Lung (tissue), 17 donors: ENCODE measurements at places on chromosomes 1 and 21.

DNA sequence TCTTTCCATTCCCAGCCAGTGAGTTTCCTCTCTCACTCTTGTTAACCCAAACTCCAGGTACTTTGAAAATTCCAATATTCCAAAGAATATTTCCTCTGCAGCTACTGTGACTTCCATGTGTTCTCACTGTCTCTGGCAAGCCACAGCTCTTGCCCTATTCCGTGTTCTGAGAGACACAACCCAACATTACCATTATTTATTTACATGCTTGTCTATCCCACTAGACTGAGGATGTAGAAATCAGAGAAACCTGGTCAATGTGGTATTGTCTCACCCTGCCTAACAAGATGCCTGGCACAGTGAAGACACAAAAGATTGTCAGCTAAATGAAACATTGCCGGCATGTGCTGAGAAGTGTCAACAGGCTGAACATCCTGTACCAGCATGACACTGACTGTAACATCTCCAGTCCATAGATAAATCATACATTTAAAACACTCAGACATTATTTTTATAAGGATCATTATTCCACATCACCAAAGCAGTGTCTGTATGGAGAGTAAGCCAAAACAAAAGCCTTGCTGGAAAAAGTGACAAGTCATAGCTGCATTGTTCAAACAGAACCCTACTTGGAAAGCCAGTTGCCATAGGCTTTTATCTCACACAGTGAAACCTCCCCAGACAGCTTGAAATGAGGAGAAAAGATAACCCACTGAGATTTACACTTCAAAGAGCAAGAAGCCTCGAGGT lies 72.3 kb downstream of the SIPA1L2 start:
- no peaks in the 10 kb centered on the region for H3K27me3 ChIP-seq
- no peak overlapping the region for H3K27ac ChIP-seq
- no peaks in the 10 kb centered on the region for H3K36me3 ChIP-seq
- H3K4me3 ChIP-seq = no peak overlapping the region

GRCh38 chr1:242690849-242691609 lies 166.5 kb upstream of the PLD5 start:
- H3K4me1 ChIP-seq = no peaks in the 10 kb centered on the region
- no peaks in the 10 kb centered on the region for H3K36me3 ChIP-seq
- H3K4me3 ChIP-seq = no peak overlapping the region
- no peak overlapping the region for H3K27ac ChIP-seq
- H3K27me3 ChIP-seq = no peaks in the 10 kb centered on the region

GRCh38 chr1:202017749-202018467 lies 7.5 kb downstream of the ELF3 start:
- no peak for DNase-seq
- H3K4me1 ChIP-seq = no peaks in the 10 kb centered on the region
- H3K36me3 ChIP-seq = peaks cover 11% of the 10 kb centered on the region
- no peak overlapping the region for H3K4me3 ChIP-seq
- no peak overlapping the region for H3K27ac ChIP-seq
- no peaks in the 10 kb centered on the region for H3K27me3 ChIP-seq

- no peak for DNase-seq
- no peaks in the 10 kb centered on the region for H3K27me3 ChIP-seq
- no peaks in the 10 kb centered on the region for H3K4me1 ChIP-seq
- H3K27ac ChIP-seq = no peak overlapping the region
- no peaks in the 10 kb centered on the region for H3K36me3 ChIP-seq
- no peak overlapping the region for H3K4me3 ChIP-seq
Observed at GRCh38 chr1:97091679-97092078, 370.1 kb downstream of the PTBP2 start.
